ENCODE measurements at places on chromosomes 2 and 18. TPM values are rescaled to one million over a fixed set of nuclear protein-coding genes. Genes with fewer than 3 reads are reported as not detected.

- DNase-seq, result no peak
Measured at GRCh38 chr2:178485356-178485755, 5.1 kb downstream of the PLEKHA3 start.

- DNase-seq, result no peak
Measured at GRCh38 chr2:114754907-114755563, 312.6 kb downstream of the DPP10 start.

GRCh38 chr2:153388246-153388645 is 90.3 kb downstream of the RPRM start:
- no peak for DNase-seq

DNA sequence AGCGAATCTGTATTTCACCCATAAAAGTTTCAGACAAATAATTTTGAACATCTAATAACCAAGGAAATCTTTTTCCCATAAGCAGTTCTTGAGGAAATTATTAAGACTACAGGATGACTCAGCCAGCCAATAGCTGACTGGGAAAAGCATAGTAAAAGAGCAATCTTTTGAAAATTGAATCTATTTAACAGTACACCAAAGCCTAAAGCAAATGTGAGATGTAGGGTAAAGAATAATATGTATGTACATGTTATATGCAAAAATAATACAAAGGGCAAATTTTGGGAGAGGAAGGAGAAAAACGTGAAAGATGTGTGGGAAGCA is 12.6 kb upstream of the KDSR start:
- DNase-seq, result no peak

DNA sequence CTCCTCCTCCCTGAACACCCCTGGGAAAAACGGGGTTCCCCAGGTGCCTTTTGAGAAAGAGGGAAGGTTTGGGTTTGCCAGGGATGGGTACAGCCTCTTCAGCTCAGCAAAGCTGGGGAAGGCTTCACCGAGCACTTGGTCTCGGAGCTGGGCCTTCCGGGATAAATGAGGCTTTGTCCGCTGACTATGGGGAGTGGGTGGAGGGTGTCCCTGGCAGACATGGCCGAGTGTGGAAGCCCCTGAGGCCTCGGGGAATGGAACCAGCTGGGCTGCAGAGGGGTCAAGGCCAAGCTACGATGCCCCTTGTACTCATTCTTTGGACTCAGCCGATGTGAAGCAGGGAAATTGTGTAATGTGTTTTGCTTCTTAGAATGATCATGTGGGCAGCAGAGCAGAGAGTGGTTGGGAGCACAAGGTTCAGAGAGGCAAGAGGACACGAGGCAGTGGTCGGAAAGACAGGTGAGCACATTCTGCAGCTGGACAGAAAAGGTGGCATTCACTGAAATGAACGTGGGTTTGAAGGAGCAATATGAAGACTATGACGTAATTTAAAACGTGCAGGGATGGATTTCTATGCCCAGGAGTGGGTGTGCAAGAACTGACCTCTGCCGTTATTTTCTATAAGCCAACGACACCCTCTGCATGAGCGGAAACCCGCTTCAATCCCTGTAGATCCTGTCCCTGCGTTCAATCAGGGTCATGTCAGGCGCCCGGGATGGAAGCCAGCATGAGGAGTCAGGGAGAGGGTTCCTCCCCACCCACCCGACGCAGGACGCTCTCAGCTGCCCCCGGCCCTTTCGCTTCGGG is 142.6 kb downstream of the PXDN start:
- peak; percentile 54 for DNase-seq

GRCh38 chr2:49416252-49416651 is 261.9 kb upstream of the FSHR start:
- no peak for DNase-seq

- DNase-seq, result no peak
Measured at GRCh38 chr2:237697586-237698357, 70.4 kb downstream of the LRRFIP1 start.

DNA sequence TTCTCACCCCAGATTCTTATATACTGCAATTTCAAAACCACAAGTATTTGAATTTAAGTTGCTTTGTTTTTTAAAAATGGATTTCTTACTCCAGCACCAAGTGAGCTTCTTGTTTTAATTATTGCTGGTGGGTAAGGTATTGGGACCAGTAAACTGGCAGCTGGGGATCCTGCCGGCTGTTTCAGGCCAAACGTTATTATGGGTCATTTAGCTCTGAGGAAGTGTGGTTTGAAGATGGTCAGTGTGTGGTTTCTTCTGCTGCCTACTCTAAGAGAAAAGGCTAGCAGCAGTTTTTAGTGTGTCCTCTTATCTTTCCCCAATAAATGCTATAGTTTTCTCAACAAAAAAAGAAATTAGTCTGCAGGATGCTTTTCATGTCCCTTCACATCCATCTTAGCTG is 30.6 kb downstream of the CFAP221 start:
- no peak for DNase-seq

- DNase-seq, result no peak
Measured at GRCh38 chr18:48803518-48803917, 147.2 kb downstream of the SMAD7 start.

The DSC2 gene
- total RNA-seq, result 3.9 TPM

The KCNK3 gene
- total RNA-seq, result 2.4 TPM

Data from tibial nerve (tissue), 4 donors.